ENCODE measurements at places on chromosomes 3 and 15.

DNA sequence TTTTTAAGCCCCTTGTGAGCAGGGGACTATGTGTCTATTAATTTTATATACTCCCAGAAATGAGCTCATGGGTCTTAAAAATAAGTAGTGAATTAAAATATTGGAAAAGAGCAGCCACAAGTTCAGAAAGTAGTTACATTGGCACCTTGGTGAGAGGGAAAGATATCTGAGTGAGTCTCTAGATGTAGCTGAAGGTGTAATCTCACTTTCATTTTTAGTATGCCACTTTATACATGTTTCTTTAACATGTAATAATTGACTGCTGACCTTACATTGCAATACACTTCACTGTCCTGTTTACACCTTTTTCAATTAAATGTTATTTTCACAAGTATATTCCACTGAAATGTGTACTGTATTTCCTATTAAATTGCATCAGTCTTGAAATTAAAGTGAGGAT lies 12.1 kb upstream of the PAK6 start:
- no peak for DNase-seq

- no peak for DNase-seq
These were observed 479.2 kb downstream of the LPP start for GRCh38 chr3:188633206-188633605.

- DNase-seq, result no peak
These were observed 212.8 kb downstream of the ADAMTSL3 start for GRCh38 chr15:83866692-83867091.

DNA sequence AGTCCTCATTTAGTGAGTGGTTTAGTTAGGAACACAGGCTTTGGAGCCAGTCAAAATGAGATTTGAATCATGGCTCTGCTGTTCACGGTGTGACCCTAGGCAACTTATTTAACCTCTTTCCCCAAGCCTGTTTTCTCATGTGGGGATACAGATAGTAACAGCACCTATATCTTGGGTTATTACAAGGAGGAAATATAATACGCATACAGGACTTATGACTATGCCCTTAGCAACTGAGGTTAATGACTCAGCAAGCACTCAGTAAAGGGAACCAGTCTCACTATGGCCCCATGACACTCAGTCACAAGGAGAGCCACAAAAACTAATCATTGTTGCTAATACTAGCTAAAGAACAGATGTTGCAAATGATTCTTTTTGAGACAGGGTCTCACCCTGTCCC lies 45.9 kb downstream of the SUMF1 start:
- DNase-seq, result no peak

- DNase-seq, result peak; percentile 65
These were observed 160.2 kb upstream of the TBL1XR1 start for GRCh38 chr3:177357352-177358090.

DNA sequence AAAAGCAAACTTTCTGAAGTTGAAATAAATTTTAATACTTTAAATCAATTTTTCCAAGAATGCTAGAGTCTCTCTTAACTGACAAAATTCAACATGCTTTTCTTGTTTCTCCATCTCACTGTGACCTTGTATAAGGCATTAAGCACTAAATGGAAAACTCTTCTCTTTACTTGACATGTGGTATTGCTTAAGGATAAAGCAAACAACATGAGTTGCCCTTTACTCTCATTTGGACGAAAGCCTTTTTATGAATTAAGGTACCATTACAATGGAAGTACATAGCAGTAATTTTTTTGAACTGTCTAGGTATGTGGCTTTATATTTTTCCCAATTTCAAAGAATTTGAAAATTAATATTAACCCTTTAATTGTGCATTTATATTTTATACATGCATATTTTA lies 1.4 kb downstream of the STRIT1 start:
- DNase-seq, result no peak

All from KBM-7 (cell line).